ENCODE measurements at places on chromosomes 12 and 14.
A peak's percentile ranks its signal among the peaks of the same experiment; 100 is the strongest.

DNA sequence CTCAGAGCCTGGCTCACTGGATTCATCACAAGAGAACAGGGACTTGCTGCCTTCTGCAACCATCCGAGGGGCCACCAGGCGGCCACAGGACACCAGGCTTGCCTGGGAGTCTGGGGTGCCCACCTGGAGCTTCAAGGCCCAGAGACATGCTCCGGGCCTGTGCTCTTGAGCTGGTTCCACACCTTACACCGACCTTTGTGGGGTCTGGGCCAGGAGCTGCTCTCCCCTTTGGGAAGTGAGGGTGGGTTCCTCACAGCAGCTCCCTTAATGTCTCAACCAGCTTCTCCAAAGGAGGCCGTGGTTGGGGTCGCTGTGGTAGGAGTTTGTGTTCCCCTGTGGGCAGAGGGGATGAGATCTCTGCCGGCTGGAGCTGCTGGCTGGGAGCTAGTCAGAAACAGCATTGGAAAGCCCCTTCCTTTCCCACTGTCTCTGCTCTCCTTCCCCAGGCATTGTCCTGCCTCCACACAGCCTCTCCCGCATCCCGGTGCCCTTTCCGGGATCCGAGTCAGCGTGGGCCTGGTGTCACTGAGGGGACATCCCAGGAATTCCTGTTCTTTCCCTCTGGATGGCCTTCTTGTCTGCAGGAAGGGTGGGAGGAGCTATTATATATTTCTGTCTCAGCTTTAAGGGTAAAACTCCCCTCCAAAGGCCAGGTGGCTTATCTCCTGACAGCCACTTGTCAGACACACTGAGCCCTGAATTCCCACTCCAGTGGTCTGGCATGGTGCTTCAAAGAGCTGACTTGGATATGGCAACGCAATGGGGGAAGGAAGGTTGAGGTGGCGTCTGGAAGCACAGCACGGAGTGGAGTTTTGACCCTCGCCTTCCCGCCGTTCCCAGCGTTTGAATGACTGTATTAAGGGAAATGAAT lies 5.1 kb upstream of the PAPLN start:
- peak; percentile 62 for DNase-seq

- DNase-seq: peak; percentile 86
Observed at GRCh38 chr14:20455355-20456300, 602 bp downstream of the APEX1 start.

DNA sequence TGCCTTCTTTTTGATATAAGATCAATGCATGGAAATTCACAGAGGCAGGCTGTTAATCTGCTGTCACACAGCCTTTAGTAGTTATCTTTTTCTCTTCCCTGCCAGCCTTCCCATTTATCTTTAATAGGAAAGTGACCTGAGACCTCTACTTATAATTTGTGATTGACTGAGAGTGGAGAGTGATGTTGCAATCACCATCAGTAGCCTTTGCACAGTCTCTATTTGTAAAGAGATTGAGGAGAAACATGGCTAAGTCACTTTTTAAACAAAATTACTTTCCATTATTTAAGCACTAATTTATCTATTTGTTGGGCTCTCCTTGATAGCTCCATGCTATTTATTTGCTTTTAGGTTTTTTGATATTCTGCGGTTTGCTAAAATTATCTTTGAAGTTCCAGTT lies 19.9 kb downstream of the LMNTD1 start:
- DNase-seq: no peak

DNA sequence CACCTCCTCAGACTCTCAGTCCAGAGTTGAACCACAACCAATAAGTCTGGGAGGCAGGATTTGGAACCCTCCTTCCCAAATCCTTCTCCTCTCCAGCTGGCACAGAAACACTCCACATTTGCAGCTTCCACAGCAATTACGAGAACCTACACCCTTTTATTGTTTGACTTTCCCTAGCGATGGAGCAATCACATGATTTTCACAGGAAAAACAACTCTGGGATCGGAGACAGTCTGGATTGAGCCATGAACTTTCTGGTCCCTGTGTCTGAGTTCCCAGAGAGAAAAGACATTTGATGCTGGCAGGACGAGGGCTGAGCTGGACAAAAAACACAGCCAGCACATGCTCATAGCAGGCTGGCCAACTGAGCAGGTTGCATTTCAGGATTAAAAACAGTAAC lies 49.0 kb upstream of the STON2 start:
- DNase-seq: no peak

DNA sequence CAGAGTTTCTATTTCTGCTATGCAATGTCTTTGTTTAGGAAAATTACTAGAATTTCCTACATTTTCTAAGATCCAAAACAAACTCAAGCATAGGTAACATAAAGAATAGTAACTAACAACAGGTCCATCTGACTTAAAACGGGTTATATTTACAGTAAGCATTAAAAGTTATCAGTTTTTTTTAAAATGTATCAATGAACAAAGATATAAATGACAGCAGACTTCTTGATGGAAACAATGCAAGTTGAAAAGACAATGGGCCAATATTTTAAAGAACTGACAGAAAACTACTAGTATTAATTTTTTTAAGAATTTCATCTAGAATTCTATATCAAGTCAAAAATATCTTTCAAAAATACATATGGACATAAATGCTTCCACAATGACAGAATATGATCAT lies 367.1 kb upstream of the MGAT4C start:
- no peak for DNase-seq
